A549 treated with AZD2906 at 1 μM for 4 hours (cell line): ENCODE measurements at places on chromosomes 16 and 17. TPM values are rescaled to one million over a fixed set of nuclear protein-coding genes. Genes with fewer than 3 reads are reported as not detected.

PSKH1 gene
- total RNA-seq, result 13.8 to 18.3 TPM (median 16.6 TPM) in 5 replicates

KRT16 gene
- total RNA-seq, result 0.94 to 1.6 TPM (median 1.6 TPM) in 5 replicates

TBC1D3D gene
- total RNA-seq, result 0.06 to 0.13 TPM (median 0.08 TPM) in 4 of 5 replicates, not detected in the other

CENPT gene
- 21.8 to 28.3 TPM (median 26.3 TPM) in 5 replicates for total RNA-seq

RNF112 gene
- total RNA-seq, result 0.14 to 0.67 TPM (median 0.51 TPM) in 5 replicates

ST6GALNAC2 gene
- 0.37 to 0.46 TPM (median 0.42 TPM) in 5 replicates for total RNA-seq

CASKIN1 gene
- total RNA-seq, result 0.23 to 1.00 TPM (median 0.47 TPM) in 5 replicates

GAS7 gene
- 0.32 to 0.63 TPM (median 0.49 TPM) in 5 replicates for total RNA-seq

MPV17L gene
- total RNA-seq, result 4.7 to 6.3 TPM (median 5.2 TPM) in 5 replicates

CMTR2 gene
- 10.7 to 14.9 TPM (median 12.9 TPM) in 5 replicates for total RNA-seq

USP43 gene
- total RNA-seq, result 3.4 to 4.5 TPM (median 4.1 TPM) in 5 replicates

CES1 gene
- 29.9 to 50.5 TPM (median 34.8 TPM) in 5 replicates for total RNA-seq

SLC16A11 gene
- not detected in 5 replicates for total RNA-seq

CCL16 gene
- not detected in 5 replicates for total RNA-seq

USP7 gene
- 67.3 to 79.0 TPM (median 76.7 TPM) in 5 replicates for total RNA-seq

TNFSF13 gene
- 0.49 to 1.1 TPM (median 0.68 TPM) in 5 replicates for total RNA-seq

CTRL gene
- total RNA-seq, result 1.2 to 1.9 TPM (median 1.5 TPM) in 5 replicates

DLX4 gene
- total RNA-seq, result 1.9 to 2.7 TPM (median 2.6 TPM) in 5 replicates

RNF157 gene
- total RNA-seq, result 8.3 to 10.3 TPM (median 9.7 TPM) in 5 replicates

PIK3R5 gene
- total RNA-seq, result 0.03 to 0.18 TPM (median 0.08 TPM) in 4 of 5 replicates, not detected in the other

TM4SF5 gene
- total RNA-seq, result 0.45 to 0.94 TPM (median 0.63 TPM) in 5 replicates

KCNJ12 gene
- total RNA-seq, result 1.5 to 1.8 TPM (median 1.7 TPM) in 5 replicates

PYY gene
- total RNA-seq, result 0.08 TPM in 1 of 5 replicates, not detected in the others
